ENCODE measurements at places on chromosomes 3 and 15. TPM values are rescaled to one million over a fixed set of nuclear protein-coding genes. Genes with fewer than 3 reads are reported as not detected.

MUC20 gene
- total RNA-seq: 3.9 TPM

PLSCR2 gene
- total RNA-seq: not detected

SAMD7 gene
- not detected for total RNA-seq

P2RY1 gene
- total RNA-seq: 4.5 TPM

GCHFR gene
- total RNA-seq: 17.1 TPM

EXOG gene
- total RNA-seq: 11.6 TPM

CCDC13 gene
- total RNA-seq: 4.0 TPM

TMEM266 gene
- not detected for total RNA-seq

DPPA2 gene
- total RNA-seq: not detected

UBA7 gene
- total RNA-seq: 87.5 TPM
